ENCODE measurements at places on chromosomes 11 and 22.
A peak's percentile ranks its signal among the peaks of the same experiment; 100 is the strongest.

DNA sequence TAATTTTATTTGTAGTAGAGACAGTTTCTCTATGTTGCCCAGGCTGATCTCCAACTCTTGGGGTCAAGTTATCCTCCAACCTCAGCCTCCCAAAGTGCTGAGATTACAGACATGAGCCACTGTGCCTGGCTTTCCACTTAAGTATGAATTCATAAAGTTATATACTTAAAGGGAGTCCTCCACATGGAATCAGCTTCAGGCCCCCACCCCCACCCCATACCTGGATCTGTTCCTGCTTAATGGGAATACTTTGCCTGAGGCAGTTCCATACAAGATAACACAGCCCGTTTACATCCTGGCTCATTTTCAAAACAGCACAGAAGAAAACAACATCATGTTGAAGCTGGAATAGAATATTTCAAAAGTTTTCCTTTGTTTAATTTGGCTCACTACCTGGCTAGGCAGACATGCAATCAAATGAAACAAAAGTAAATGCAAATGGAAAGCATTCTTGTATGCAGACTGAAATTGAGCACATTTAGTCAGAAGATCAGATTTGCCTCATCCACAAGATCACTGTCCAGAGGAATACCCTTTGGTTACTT, 82.4 kb downstream of the FAT3 start:
- no peak for DNase-seq

- no peak for DNase-seq
Measured at GRCh38 chr11:130510407-130511006, 62.1 kb downstream of the ADAMTS15 start.

- DNase-seq: no peak
Measured at GRCh38 chr22:24848559-24849168, 42.7 kb downstream of the SGSM1 start.

- DNase-seq: no peak
Measured at GRCh38 chr11:45037434-45038005, 86.8 kb upstream of the TP53I11 start.

DNA sequence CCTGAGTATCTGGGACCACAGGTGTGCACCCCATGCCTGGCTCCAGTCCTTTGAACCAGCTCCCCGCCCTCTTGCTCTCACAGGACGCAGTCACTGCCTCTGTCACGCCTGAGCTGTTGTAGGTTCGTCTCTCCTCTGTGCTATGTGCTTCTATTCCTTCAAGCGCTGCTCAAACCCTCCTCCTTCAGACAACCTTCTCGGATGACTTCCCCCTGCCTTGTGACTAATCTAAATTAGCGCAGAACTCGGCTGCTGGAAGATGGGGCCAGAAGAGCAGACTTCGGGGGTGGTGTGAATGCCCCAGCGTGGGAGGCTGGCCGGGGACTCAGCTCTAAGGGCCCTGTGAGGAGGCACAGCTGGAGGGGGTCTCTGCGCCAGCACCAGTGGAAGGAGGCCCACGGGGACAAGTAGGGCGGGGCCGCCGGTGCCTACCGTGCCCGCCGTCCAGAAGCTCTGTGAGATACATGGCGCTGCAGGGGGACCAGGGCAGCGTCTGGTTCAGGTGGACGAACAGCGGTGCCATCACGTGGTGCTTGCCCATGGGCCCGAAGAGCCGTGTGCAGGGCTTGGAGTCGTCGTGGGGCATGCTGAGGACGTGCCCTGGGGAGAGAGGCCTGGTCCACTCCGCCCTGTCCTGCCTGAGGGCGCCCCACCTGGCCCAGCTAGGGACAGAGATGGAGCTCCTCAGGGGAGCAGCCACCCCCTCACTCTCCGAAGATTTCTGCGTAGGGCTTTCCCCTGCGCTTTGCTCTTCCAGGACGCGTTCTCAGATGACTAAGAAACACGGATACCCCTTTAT, 12.5 kb downstream of the ADAMTS8 start:
- DNase-seq: no peak

DNA sequence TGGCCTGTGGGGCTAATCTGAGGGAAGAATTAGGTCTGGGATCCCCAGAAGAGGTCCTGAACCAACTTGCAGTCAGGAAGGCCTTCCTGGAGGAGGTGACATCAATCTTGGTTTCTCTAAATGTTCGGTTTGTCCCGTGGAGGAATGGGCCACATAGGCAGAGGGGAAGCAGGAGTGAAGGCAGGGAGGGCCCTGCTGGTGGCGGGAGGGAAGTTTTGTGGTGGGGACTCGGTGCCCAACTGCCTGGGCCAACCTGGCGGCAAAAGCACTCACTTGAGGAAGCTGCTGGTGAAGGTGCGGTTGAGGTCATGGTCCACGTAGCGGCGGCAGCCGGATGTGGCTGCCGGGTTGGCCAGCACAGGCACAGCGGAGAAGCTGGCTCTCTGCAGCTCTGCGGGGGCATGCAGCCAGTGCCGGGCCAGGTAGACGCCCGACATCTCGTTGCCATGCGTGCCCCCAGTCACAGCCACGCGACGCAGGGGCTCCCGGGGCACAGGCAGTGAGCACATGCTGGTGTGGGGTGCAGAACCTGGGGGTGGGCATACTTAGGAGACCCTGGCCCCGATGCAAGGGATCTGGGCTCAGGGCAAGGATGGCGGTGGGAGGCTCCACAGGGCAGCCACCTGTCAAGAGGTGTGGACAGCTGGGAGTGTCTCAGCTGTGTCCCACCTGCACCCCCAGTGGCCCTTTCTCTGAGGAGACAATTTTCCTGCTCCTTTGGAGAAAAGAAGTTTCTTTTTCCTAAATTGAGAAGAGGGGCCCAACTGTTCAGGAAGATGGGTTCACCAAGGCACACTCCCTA, 3.8 kb downstream of the ACY3 start:
- DNase-seq: no peak

GRCh38 chr11:128708660-128709059, 14.8 kb downstream of the FLI1 start:
- no peak for DNase-seq

DNA sequence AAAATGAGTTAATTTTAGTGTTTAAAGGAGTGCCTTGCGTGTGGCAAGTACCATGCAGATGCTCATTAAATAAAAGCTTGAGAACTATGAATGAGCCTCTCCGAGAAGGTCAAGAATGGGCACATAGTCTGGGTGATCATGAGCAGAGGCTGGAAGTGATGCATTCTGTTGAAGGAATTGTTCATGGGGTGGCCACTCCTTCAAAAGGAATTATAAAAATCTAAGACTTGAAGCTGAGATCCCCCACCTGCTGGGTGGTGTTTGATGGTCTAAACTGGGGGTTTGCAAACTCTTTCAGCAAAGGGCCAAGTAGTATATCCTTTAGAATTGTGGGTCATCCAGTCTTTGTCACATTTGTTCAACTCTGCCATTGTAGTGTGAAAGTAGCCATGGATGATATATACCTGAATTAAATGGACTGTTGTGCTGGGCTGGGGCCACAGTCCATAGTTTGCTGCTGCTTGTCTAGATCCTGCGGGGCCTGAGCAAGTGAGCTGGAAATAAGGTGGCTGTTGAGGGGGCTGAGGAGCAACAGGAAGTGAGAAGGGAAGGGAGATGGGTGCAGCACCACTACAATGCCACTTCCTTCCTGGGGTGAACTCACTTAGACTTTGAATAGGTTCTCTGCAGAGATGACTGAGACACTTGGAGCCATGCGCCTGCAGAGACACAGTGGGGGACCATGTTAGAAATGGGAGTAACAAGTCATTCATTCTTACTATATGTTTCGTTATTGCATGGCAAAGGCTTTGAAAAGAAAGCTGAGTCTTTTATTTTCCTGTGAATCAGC, 179.0 kb downstream of the SNX19 start:
- no peak for DNase-seq

GRCh38 chr22:44786136-44786535, 33.8 kb downstream of the ARHGAP8 start:
- no peak for DNase-seq

- peak; percentile 85 for DNase-seq
Measured at GRCh38 chr22:49929211-49929979, 11.0 kb downstream of the CRELD2 start.

Data from cerebellum (tissue), 4 donors.